ENCODE measurements at places on chromosomes 2 and 18.

DNA sequence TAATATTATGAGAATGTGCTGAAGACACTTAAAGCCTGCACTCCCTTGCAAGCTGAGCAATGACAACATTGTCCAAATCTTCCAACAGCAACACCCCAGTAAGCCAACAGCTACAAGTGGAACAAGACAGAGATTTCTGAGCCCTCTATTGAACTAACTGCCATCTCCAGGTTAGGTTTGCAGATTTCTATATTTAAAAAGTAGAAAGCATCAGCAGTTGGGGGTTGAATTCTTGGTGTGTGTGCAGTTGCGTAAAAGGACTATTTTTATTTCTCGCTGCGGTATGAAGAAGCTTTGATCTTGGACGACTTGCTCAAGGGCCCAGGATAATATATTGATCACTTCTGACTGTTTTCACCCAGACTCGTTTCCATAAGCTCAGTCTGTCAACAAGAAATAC, 106.2 kb upstream of the ZFP36L2 start:
- no peak for DNase-seq

- no peak for DNase-seq
Observed at GRCh38 chr2:78465707-78466106, 559.8 kb upstream of the REG3G start.

DNA sequence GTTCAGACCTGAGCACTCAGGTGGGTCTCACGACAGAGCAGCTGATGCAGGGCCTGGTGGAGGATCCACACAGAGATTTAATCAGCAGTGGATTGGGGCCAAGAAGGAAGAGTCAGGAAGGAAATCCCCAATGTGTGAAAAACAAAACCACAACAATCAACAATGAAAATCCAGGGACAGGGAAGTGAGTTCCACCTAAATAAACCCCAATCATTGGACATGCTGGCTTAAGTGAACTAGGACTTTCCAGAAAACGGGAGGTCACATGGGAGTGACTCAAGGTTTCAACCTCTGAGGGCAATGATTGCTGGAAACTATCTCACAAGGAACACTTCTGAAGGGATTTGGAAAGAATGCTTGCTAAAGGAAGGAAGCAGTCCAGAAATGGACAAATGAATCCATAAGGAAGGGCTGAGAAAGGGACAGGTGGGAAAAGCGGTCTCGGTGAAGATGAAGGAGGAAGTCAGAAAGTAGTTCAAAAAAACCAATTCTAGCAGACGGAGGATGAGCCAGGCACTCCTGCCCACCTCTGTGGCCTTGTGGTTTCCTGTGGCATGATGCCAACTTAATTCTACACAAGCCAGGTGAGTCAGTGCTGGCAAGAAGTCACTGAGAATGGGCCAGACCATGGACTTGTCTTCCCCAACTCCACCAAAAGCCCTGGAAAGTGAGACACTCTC, 15.4 kb upstream of the XDH start:
- no peak for DNase-seq

- DNase-seq: no peak
Observed at GRCh38 chr18:61132031-61132430, 201.2 kb upstream of the CDH20 start.

- DNase-seq: no peak
Observed at GRCh38 chr18:3411854-3412268, 38.1 kb upstream of the TGIF1 start.

DNA sequence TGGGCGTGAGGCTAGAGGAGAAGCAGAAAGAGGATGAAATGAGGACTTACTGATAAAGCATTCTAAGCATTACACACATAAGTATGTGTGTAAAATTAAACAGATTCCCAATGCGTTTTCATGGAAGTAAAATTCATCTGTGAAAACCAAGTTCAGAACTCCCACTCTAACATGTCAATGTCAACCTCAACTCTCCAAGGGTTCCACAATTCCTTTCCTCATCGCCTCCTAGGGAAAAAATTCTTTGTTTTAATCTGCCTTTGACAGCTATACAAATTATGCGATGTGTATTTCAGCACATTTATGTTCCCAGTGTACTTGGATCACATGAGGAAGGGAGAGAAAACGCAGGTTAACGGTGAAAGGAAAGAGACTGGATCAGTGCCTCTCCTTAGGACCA, 76.6 kb downstream of the CLIP4 start:
- DNase-seq: no peak

DNA sequence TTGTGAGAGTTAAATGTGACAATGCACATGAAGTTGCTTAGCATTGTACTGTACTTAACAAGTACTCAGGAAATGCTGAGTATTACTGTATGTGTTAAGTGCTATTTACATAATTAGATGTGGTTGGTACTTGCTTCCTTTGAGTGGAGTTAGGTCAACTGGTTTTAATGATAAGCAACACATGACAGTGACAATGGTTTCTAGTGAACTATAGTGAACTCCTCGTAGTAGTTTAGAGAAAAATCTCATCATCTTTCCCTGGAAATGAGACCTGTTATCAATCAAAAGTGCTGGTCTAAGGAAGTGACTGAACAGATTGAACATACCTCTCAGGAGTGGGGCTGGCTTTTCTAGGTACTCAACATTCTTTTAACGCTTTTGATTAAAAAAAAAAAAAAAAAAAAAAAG, 29.2 kb upstream of the ZDBF2 start:
- DNase-seq: no peak

- no peak for DNase-seq
Observed at GRCh38 chr18:79519751-79520477, 124.2 kb downstream of the NFATC1 start.

GRCh38 chr2:41142478-41142877, 690.6 kb upstream of the SLC8A1 start:
- DNase-seq: no peak

DNA sequence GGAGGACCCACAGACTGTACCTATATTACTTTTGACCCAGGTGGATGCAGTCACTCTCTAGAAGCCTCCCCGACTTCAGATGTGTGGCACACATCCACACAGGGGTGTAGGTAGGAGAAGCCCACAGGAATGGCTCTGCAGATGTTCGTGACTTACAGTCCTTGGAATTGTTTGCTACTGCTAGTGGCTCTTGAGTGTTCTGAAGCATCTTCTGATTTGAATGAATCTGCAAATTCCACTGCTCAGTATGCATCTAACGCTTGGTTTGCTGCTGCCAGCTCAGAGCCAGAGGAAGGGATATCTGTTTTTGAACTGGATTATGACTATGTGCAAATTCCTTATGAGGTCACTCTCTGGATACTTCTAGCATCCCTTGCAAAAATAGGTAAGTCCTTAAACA, 605 bp downstream of the SLC9A4 start:
- DNase-seq: no peak

DNA sequence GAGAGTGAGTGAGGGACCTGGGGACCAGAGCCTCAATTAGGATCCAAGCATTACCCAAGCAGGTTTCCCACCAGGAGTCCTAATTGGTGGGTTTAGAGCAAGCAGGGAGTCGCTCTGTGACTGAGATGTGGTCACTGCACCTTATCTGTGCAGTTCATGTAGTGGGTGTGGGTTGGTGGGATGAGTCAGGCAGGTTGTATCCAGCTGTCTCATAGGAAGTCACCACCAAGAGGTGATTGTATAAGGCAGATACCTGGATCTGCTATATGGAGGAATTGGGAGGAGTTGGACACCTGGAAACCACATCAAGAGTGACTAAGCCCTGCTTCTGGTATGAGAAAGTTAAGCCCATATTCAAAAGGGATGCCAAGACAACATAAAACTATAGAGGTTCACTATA, 106.8 kb downstream of the ARHGAP28 start:
- no peak for DNase-seq

DNA sequence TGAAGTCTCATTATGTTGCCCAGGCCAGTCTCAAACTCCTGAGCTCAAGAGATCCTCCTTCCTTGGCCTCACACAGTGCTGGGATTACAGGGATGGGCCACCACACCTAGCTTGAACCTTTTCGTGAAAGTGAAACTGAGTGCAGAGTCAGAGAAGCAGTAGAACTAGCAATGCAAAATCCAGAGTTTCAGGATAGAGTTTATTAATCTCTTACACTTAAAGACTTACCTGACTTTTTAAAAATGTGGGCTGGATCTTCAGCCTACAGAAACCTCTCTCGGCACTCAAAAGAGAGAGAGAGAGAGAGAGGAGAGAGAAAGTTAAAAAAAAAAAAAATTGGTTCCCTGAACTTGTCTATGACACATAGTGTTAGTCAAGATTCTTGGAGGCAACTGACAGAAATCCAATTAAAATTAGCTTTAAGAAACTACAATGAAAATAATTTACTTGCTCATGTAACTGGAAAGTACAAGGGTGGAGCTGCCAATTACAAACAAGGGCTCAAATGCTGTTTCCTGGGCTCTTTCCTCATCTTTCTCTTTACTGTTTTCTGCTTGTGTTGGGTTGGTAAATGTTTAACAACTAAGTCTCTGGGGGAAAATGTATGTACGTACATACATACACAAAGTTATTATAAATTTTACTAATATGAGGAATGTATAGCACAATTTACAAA, 98.1 kb upstream of the CERS6 start:
- DNase-seq: no peak

GRCh38 chr2:20307311-20307710, 43.3 kb downstream of the PUM2 start:
- no peak for DNase-seq

DNA sequence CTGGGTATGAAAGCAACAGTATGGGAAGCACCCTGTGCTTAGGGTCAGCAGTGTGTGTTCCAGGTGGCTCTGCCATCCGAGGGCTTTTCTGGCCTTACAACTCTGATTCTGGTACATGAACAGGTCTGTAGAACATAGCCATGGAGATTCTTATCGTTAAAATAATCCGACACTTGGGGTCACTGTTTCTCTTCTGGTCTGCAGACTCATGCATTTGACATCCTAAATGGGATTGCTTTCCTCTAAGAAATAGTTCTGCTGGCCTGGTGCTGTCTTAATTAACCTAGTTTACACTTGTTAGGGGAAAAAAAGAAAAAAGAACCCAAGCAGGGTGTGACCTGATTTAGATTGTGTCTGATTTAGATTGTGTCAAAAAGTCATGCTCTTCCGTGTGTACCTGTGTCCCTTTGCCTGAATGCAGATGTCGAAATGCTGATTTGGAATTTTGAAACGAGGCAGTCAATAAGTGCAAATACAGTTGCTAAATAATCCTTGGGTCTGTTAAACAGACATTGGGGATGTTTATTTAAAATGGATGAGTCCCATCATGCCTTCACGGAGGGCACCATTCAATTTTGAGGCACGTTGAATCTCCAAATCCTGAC, 59.6 kb downstream of the TRPM8 start:
- peak; percentile 49 for DNase-seq

- DNase-seq: no peak
Observed at GRCh38 chr2:221334481-221335218, 237.5 kb downstream of the EPHA4 start.

- no peak for DNase-seq
Observed at GRCh38 chr2:172328103-172328841, 99.1 kb upstream of the ITGA6 start.

GRCh38 chr2:234632527-234633391, 135.9 kb upstream of the ARL4C start:
- no peak for DNase-seq

- DNase-seq: peak; percentile 25
Observed at GRCh38 chr2:239519089-239519920, 118.5 kb upstream of the HDAC4 start.

DNA sequence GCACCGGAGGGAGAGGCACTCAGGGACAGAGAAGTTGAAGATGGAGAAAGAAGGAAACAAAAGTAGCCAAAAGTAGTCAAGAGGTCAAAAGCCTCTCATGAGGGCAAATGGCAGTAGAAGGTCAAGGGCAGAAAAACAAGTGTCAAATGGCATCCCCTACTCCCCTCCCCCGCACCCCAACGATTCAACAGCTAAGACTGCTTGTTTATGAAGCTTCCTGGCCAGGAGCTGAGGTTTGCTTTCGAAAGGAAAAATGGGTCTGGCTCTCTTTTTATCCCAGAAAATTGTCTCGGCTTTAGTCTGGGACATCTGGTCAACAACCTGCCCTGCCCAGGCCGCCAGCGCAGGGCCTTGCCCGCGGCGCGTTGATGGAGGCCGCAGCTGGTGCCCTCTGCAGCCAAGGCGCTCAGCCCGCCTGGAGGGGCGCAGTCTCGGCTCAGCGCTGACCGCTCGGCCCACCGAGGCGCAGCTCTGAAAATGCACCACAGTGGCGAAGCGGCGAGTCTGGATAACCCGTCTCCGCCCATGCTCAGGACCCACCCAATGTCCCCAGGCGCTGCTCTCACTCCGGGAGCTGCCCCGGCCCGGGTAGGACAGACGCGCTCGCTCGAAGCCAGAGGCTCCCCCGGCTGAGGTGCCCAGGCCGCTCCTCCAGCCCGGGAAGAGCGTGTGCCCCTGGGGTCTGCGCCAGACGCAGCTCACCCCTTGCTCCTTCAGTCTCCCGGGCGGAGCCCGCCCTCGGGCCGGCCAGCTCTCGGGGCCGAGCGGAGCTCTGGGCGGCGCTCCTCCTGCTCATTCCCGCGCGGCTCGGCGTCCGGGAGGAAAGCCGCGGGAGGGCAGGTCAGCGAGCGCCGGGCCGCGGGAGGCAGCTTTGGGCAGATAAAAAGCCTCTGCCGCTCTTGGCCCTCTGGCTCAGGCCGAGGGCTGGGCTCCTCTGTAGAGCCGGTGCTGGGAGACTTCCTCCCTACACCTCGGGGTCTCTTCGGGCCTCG, 1.8 kb upstream of the TBR1 start:
- peak; percentile 60 for DNase-seq

- no peak for DNase-seq
Observed at GRCh38 chr2:130371723-130372054, 15.8 kb downstream of the PTPN18 start.

DNA sequence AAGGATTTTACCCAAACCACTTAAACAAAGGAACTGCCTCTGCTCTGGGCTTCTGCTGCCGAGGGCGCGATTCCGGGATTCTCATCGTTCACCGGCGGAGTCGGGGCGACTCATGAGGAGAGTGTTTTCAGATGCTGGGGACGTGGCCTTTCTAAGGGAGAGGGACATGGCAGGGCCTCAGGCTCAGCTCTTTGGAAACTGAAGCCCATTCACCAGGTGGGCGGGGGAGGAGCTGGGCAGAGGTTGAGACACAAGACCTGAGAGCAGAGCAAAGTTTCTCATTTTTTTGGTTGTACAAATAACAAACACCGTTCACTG, 29.8 kb downstream of the NFATC1 start:
- no peak for DNase-seq

DNA sequence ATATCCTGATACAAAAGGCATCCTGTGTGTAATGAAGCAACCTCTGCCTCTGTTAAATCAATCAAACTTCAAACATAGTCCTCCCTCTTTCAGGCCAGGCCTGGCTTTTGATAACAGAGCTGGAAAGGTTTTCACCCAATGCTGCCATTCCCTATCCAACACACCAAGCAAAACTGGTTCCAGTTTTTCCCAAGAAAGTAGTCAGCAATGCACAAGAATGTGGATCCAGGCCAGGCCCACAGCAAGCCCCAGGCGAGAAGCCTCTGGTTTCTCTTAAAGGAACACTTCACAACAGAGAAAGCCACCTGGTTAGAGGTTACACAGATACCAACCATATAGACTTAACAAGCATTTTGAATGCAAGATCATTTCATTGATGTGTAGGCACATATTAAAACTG, 49.2 kb upstream of the CCDC150 start:
- no peak for DNase-seq

Data from NCI-H345 (cell line).